Activated CD4-positive, CD25-positive, alpha-beta regulatory T cell (primary cell): ENCODE measurements at places on chromosomes 5 and 9.

DNA sequence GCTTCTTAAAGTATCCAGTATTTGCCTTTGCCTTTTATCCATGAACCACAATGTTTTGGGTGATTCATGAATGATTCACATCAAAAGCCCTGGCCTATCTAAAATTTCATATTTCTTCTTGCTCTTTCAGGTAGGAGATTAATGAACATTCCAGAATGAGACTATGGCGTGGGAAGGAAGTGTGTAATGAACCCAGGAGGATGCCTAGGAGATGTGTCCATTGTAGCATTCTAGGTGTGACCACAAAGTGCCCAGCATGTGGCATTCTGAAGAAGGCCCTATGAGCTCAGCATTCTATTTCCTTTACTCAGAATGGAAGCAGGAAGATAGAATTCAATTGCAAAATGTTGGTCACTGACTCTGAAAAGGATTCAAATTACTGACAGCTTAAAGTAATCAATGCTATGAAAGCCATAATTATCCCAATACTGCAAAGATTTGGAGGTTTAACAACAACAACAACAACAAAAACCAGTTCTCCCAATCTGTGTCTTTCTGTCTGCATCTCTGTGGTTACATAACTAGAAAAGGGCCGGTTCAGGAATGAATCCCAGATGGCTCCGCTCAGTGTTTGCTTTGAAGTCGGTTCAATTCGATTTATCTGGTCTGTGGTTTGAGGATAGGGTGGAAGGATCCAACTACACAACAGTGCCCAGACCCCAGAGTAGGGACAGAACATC lies 126.7 kb downstream of the FOXD1 start:
- no peak for DNase-seq

GRCh38 chr5:147398860-147399259 lies 111.0 kb downstream of the DPYSL3 start:
- DNase-seq = no peak

GRCh38 chr9:27473111-27473529 lies 51.0 kb upstream of the IFNK start:
- DNase-seq = no peak

GRCh38 chr5:72895758-72896157 lies 60.1 kb upstream of the FCHO2 start:
- no peak for DNase-seq

DNA sequence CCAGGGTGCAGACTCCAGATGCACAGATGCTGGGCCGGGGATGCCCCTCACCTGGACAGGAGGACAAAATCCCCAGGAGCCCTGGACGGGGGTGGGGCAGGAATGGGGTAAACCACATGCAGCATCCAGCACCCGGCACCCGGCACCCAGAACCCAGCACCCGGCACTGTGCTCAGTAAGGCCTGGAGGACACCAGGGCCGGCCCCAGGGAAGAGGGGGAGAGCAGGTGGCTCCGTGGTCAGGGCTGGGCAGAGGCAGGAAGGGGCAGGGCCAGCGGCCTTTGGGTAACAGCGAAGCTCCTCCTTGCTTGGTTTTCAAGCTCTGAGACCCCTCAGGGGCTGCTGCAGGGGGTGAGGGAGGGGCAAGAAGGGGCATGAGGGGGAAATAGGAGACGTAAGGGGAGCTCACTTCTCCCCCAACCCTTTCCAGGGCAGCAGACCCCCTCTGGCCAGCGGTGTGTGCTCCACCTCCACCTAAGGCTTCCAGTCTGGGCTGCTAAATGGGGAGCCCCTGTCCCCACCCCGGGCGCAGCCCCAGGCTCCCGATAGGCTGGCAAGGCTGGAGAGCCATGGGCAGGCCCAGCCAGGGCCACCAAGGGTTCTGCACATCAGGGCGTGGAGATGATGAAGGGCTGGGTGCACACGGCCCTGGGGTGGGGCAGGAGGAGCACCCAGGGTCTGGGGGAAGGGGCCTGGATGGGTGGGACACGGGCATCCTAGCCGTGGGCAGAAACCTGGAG lies 17.8 kb upstream of the SLC6A19 start:
- DNase-seq = no peak

GRCh38 chr5:142906863-142907671 lies 136.9 kb downstream of the ARHGAP26 start:
- no peak for DNase-seq

DNA sequence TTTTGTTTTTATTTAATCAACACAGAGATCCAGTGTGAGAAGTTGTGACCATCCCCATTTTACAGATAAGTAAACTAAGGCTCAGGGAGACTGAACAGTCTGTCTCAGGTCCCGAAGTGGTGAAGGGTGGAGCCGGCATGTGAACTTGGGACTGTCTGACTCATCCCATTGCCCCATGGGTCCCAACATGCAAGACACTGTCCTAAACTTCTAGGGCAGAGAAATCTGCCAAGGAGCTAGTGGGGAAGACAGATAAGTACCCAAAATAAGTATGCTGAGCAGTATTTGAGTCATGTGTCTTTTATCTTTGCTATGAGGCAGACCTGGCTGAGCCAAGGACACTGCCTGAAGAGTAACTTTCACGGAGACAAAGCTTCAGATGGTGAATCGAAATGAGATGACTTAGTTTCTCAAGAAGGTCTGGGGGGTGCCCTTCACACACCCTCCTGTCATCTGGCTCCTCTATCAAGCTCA lies 64.3 kb upstream of the SLC25A51 start:
- no peak for DNase-seq

DNA sequence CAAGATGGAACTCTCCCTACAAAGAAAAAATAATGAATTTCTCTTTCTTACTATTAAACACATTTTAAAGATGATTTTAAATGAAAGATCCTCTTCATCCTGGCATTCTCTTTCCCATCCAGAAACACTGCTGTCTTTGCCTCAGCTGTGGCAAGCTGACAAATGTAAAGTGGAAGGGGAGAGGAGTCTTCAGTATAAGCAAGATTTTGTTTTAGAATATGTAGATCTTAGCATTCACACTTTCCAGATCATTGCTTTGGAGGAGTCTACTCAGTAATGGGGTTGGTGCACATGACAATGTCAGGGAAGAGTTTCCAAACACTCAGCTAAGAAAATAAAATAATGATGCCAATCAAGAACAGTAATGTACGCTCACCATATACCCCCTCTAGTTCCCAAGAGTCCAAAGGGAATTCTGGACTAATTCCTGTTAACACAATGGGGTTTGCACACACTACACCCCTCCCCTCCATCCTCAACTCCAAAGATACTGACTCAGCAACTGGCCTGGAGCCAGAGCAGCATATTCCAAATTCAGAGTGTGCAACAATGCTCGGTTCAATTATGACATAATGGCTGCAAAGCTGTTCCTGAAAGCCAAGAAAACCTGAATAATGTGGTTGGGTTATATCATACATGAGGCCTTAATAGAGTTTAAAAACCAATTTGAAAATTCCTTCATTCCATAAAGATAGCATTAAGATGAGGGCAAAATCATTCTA lies 4.6 kb downstream of the C5orf63 start:
- no peak for DNase-seq

DNA sequence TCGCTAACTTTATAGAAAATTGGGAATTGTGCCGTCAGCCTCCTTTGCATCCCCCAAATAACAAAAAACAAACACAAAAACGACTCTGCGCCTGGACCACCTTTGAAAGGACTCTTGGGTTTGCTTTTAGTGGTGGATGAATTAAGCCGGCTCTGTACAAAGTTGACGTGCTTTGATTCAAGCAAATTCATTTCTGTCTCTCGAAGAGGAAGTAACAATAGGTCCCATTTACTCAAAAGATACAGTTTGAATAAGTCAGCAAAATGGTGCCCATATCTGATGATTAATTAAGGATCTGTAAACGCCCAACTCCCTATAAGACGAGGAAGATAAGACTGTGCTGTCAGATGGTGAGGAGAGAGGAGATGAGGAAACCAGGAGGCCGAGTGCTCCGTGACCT lies 67.8 kb downstream of the AK8 start:
- no peak for DNase-seq

- no peak for DNase-seq
Measured at GRCh38 chr9:30723656-30724055, 1660.8 kb upstream of the ACO1 start.

GRCh38 chr9:23447166-23447565 lies 378.9 kb downstream of the ELAVL2 start:
- DNase-seq = no peak

DNA sequence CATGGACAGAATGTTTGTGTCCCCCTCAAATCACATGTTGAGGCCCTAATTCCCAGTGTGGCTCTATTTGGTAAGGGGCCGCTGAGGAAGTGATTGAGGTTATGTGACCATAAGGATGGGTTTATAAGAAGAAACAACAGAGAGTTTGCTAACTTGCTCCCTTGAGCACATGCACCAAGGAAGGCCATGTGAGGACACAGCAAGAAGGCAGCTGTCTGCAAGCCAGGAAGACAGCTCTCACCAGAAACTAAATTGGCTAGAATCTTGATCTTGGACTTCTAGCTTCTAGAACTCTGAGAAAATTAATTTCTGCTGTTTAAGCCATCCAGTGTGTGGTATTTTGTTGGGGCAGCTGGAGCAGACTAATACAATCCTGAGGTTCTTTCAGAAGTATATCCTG lies 35.2 kb upstream of the CDC42SE2 start:
- no peak for DNase-seq

- DNase-seq = no peak
Measured at GRCh38 chr5:133344266-133344665, 268.1 kb downstream of the FSTL4 start.

DNA sequence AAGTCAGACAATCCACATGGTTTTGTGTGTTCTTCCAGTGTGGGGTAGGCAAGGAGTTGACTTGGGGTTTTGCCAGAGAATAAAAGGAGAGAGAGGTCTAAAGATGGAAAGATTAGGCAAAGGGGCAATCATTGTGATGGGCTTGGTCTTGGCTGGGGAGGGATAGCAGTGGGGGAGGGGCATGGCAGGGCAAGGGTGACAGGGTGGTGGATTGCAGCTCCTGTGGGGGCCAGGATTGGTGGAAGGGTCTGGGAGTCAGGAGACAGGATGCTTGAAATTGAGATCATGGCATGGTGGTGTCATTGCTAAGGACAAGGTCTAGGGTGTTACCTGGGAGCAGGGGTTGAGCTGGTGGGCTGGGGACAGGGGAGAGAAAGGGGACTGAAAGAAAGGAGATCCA lies 57.6 kb downstream of the ZNF618 start:
- DNase-seq = no peak

- no peak for DNase-seq
Measured at GRCh38 chr5:157518963-157519362, 56.6 kb downstream of the ADAM19 start.

DNA sequence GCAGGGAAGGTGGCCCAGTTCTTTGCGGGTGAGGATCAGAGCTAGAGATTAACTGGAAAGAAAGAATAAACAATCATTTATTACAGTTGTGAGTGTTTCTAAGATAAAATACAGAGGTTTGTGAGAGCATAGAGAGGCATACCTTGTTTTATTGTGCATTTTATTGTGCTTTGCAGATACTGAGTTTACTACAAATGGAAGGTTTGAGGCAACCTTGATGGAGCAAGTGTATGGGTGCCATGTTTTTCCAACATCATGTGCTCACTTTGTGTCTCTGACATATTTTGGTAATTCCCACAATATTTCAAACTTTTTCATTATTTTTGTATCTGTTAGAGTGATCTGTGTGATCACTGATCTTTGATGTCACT lies 715 bp upstream of the C5orf34 start:
- DNase-seq = no peak

DNA sequence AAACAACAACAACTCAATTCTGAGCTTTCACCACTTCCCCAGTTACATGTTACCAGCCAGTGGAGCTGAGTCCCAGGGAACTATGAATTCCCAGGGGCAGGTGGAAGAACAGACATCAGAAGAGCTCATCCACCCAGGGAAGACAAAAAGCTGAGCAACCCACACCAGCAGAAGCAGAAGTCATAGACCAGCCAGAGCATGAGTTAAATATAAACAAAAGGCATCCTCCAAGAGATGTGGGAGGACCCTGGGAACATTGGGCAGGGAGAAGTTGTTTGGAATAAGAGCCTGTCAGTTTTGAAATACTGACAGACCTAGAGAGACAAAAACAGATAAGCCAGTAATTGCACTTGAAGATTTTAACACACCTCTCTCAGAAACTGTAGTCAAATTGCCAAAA lies 102.3 kb upstream of the LMX1B start:
- no peak for DNase-seq

GRCh38 chr5:124961521-124961920 lies 215.1 kb upstream of the ZNF608 start:
- DNase-seq = no peak

- no peak for DNase-seq
Measured at GRCh38 chr5:116032991-116033390, 719 bp downstream of the ARL14EPL start.

DNA sequence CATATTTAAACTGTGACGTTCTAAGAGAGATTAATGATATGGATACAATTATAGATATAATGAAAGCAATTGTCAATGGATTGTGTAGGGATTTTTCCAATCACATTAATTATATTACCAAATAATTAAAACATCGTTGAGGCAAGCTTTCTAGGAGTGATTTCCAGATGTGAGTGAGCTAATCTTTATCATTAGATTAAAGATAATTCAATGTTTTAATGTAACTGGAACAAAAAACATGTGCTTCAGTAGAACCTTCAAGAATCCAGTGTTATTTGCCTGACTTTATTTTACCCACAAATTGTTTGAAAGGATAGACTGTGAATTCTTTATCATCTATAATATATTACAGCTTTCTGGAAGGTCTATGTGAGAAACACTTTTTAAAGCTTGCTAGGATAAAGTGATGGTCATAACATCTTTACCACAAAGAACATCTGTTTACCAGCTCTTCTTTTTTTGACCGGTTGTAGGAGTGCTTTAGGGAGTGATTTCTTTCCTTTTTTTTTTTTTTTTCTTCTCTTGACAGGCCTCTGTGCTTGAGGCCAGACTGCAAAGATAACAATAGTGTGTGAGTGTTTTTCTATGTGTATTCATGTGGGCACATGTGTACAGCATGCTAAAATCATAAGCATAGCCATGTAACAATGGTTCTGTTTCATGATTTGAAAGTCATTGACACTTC lies 35.0 kb downstream of the SNCAIP start:
- no peak for DNase-seq

DNA sequence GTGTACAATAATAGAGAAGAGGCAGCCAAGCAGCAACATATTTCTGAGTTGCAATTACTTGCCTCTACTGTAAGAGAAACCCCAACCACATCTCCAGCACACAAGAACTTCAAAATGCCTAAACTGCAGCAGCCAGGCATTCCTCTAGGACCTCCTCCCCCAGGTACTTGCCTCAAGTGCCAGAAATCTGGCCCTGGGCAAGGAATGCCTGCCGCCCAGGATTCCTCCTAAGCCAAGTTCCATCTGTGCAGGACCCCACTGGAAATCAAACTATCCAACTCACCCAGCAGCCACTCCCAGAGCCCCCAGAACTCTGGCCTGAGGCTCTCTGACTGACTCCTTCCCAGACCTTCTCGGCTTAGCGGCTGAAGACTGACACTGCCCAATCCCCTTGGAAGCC lies 336.8 kb upstream of the RGMB start:
- no peak for DNase-seq

- no peak for DNase-seq
Measured at GRCh38 chr5:1033178-1033577, 24.6 kb downstream of the NKD2 start.
